ENCODE measurements at places on chromosomes 5 and 9. TPM values are rescaled to one million over a fixed set of nuclear protein-coding genes. Genes with fewer than 3 reads are reported as not detected.

DNA sequence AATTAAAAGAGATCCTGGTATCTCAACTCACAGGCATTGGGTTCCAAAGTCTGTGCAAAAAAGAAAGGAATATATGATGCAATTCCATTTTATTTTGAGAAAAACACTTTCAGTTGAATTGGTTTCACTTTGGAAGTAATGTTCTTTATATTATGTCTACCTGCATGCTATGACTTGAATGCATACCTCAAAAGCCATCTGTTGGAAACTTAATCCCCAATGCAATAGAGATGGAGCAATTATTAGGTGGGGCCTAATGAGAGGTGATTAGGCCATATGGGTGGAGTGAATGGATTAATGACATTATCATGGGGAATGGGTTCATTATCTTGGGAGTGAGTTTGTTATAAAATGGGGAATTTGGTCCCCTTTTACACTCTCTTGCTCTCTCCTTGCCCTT is 293.3 kb downstream of the CSNK1G3 start:
- H3K4me3 ChIP-seq, result no peak overlapping the region
- no peaks in the 10 kb centered on the region for H3K27me3 ChIP-seq
- no peak overlapping the region for H3K27ac ChIP-seq
- H3K4me1 ChIP-seq, result peaks cover 46% of the 10 kb centered on the region
- no peaks in the 10 kb centered on the region for H3K36me3 ChIP-seq

GRCh38 chr5:134129411-134130238 is 15.1 kb downstream of the TCF7 start:
- H3K27me3 ChIP-seq, result no peaks in the 10 kb centered on the region
- no peak for DNase-seq
- H3K4me3 ChIP-seq, result no peak overlapping the region
- H3K27ac ChIP-seq, result no peak overlapping the region
- H3K36me3 ChIP-seq, result no peaks in the 10 kb centered on the region

Gene NUTM2F
- total RNA-seq, result not detected

GRCh38 chr5:176396330-176396729 is 7.8 kb downstream of the HIGD2A start:
- H3K4me3 ChIP-seq, result no peak overlapping the region
- H3K36me3 ChIP-seq, result no peaks in the 10 kb centered on the region
- H3K4me1 ChIP-seq, result no peaks in the 10 kb centered on the region
- H3K27me3 ChIP-seq, result no peaks in the 10 kb centered on the region
- DNase-seq, result no peak

Gene CDC20B
- total RNA-seq, result not detected

- no peak overlapping the region for H3K4me3 ChIP-seq
- H3K4me1 ChIP-seq, result no peaks in the 10 kb centered on the region
- no peak for DNase-seq
- no peak overlapping the region for H3K27ac ChIP-seq
- no peaks in the 10 kb centered on the region for H3K27me3 ChIP-seq
- no peaks in the 10 kb centered on the region for H3K36me3 ChIP-seq
These were observed 51.7 kb upstream of the MYO10 start for GRCh38 chr5:16987776-16988175.

DNA sequence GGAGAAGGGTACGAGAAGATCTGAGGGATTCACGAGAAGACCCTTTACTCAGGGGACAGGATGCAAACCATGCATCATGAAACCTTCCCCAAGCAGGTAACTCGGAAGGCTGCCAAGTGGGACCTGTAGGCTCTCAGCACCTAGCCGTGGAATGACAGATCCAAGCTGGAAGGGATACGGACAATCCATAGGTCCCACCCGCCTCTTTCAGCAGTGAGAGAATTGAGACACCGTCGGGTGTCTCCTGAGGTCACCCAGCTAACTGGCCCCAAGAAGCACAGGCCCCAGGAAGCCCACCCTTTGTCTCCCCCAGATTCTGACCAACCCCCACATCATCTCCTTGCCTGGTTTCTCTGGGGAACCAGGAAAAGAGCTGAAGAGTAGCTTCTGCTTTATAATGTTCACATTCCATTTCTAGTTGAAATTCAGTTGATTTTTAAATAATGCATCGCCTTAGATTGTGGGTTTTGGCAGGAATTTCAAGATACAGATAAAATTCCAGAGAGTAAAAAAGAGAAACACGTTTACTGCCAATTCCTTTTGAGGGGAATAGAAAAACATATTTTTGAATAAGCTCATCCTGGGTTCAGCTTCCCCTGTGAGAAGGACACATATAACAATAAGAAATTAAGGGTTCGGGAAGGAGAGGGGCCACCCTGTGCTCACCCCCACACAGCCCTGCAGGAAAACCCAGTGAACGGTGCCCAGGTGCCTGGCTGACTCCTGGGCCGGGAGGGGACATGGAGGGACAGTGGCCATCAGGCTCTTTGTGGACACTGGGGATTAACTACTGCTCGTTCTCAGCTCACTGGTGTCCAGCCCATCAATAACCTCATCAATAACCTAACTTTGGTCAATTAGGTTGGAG is 51.1 kb downstream of the NSUN2 start:
- no peaks in the 10 kb centered on the region for H3K27me3 ChIP-seq
- H3K4me1 ChIP-seq, result peaks cover 4% of the 10 kb centered on the region
- DNase-seq, result no peak
- no peaks in the 10 kb centered on the region for H3K36me3 ChIP-seq
- no peak overlapping the region for H3K27ac ChIP-seq

GRCh38 chr5:36156121-36156601 is 4.2 kb downstream of the SKP2 start:
- peaks cover 72% of the 10 kb centered on the region for H3K36me3 ChIP-seq
- no peaks in the 10 kb centered on the region for H3K27me3 ChIP-seq
- H3K4me3 ChIP-seq, result no peak overlapping the region
- DNase-seq, result no peak
- peaks cover 14% of the 10 kb centered on the region for H3K4me1 ChIP-seq

- H3K27me3 ChIP-seq, result no peaks in the 10 kb centered on the region
- no peak overlapping the region for H3K4me3 ChIP-seq
- no peaks in the 10 kb centered on the region for H3K4me1 ChIP-seq
- H3K27ac ChIP-seq, result no peak overlapping the region
- no peak for DNase-seq
- no peaks in the 10 kb centered on the region for H3K36me3 ChIP-seq
These were observed 655.7 kb upstream of the ITGA1 start for GRCh38 chr5:52132053-52132452.

Gene MRPL50
- total RNA-seq, result 16.3 TPM

GRCh38 chr9:86181379-86182315 is 77.8 kb downstream of the C9orf153 start:
- H3K27ac ChIP-seq, result no peak overlapping the region
- H3K36me3 ChIP-seq, result no peaks in the 10 kb centered on the region
- no peaks in the 10 kb centered on the region for H3K4me1 ChIP-seq
- no peaks in the 10 kb centered on the region for H3K27me3 ChIP-seq

Gene WWC1
- total RNA-seq, result not detected

Gene FAM221B
- total RNA-seq, result not detected

DNA sequence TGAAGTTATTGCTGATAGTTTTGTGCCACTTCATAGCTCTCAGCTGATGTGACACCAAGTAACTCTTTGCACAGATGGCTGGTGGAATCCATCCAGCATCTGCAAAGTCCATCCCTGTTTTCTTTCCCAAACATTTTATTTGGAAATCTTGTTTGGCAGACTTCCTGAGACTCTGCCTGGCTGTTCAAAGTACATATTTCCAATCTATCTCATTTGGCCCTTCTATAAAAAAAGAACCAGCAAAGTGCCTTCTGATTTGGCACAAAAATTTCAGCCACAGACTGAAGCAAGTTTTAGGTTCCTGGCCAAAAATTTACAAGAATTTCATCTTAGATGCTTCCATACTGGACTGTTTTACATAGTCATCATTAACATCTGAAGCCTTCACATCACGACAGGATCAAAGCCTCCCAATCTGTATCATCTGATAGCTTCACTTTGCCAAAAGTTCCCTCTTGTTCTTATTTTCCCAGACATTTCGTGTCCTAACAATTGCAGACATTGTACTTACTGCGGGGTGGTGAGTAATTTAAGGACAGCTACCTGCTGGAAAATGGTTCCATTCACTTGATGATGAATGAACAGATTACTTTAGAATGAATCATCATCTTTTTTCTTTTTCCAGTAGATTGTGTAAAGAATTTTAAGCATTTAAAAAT is 377.3 kb downstream of the KIAA0825 start:
- H3K4me1 ChIP-seq, result no peaks in the 10 kb centered on the region
- no peak for DNase-seq
- H3K4me3 ChIP-seq, result no peak overlapping the region
- no peaks in the 10 kb centered on the region for H3K27me3 ChIP-seq
- no peaks in the 10 kb centered on the region for H3K36me3 ChIP-seq

Gene ANKRD31
- 0.22 TPM for total RNA-seq

Gene PCDHB14
- total RNA-seq, result 0.48 TPM

- no peaks in the 10 kb centered on the region for H3K27me3 ChIP-seq
- no peak for DNase-seq
- H3K4me3 ChIP-seq, result no peak overlapping the region
- no peak overlapping the region for H3K27ac ChIP-seq
- no peaks in the 10 kb centered on the region for H3K36me3 ChIP-seq
These were observed 20.3 kb upstream of the THG1L start for GRCh38 chr5:157710882-157711281.

GRCh38 chr5:179309751-179310320 is 35.4 kb downstream of the ADAMTS2 start:
- no peaks in the 10 kb centered on the region for H3K4me1 ChIP-seq
- no peak for DNase-seq
- no peak overlapping the region for H3K27ac ChIP-seq
- no peak overlapping the region for H3K4me3 ChIP-seq

GRCh38 chr9:128917151-128917849 is 3.5 kb upstream of the PHYHD1 start:
- H3K27me3 ChIP-seq, result no peaks in the 10 kb centered on the region
- no peak overlapping the region for H3K4me3 ChIP-seq
- H3K4me1 ChIP-seq, result peaks cover 12% of the 10 kb centered on the region
- no peak for DNase-seq
- H3K27ac ChIP-seq, result no peak overlapping the region

DNA sequence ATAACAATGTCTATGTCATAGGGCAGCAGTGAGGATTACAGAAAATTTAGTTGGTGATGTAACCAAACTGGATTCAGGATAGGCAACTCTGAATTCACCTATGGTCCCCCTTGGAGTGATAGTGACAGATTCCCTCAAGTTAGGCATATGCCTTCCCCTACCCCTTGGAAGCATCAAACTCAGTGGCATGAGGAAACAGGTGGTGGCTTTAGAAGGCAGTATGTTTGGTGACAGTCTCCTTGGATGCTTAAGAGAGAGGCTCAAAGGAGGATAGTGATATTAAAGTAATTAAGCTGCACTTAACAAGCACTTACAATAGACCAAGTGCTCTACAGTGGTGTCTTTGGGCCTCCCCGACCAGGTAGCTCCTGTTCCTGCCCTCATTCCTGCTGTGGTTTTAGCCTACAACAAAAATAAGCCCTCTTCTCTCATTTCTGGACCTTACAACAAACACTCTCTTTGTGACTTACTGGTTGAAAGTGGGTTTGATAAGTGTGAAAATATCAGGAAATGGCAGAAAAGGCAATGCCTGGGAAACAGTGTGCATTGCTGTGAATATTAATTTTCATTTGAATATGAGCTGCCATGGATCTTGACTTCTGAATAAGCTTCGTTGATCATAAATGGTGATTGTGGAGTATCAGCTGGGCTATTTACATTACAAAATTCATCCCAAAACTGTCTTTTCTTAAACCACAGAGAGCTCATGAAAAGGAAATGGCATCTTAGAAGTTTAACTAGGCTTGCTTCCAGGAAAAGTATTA is 29.2 kb downstream of the NR4A3 start:
- DNase-seq, result no peak
- H3K4me1 ChIP-seq, result peaks cover 4% of the 10 kb centered on the region
- H3K36me3 ChIP-seq, result no peaks in the 10 kb centered on the region

Gene STX17
- total RNA-seq, result 21.4 TPM

DNA sequence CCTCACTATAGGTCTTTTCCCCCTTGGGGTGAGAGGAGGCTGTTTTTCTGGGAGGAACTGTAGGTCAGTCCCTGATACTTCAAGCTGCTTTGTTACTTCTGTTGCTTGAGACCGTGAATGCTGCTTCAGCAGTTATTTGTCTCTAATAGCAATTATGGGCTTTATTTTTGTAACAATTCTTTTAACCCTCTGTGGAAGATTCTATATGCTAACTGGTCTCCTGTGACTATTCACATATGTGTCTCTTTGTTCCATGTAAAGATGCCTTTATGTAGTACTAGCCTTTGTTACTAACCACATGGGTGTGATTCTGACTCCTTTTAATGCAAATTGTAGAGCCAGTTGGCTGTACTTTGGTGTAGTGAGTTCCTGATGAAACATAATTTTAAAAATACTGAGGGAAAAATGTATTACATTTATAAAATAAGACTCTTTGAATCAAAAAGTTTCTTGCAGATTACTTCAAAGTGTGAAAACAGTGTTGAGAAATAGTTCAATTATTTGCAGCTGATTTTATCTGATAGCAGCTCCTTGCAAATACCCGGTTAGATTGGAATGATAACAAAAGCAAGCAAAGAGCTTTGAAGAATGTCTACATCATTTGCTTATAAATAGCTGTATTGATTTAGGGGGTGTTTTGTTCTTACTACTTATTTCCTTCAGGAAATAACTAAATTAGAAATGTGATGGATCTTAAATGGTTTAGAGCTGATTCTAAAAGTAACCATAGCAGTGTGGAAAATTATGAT is 46.6 kb downstream of the ANGPTL2 start:
- H3K4me1 ChIP-seq, result no peaks in the 10 kb centered on the region
- no peak overlapping the region for H3K4me3 ChIP-seq
- no peaks in the 10 kb centered on the region for H3K36me3 ChIP-seq

Gene IFNA2
- total RNA-seq, result not detected

GRCh38 chr9:134655586-134656333 is 14.2 kb downstream of the COL5A1 start:
- H3K27me3 ChIP-seq, result no peaks in the 10 kb centered on the region
- no peaks in the 10 kb centered on the region for H3K4me1 ChIP-seq
- no peak for DNase-seq

DNA sequence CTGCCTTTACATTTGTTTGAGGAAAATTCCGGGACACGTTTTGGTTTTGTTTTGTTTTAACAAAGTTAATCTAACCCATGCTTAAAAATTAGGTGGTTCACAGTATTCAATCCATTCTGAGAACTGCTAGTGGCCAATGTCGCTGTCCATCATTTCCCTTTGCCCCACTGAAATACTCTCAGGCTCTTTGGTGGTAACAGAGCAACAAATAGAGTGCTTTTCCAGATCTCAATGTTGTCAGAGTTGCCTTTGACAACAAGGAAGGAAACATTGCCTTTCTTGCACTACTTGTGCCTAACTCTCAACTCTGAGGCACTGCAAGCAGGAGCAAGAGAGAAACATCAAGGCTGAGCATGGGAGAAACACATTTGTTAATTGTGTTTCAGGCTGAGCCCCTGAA is 154.0 kb downstream of the MCTP1 start:
- no peaks in the 10 kb centered on the region for H3K36me3 ChIP-seq
- H3K27me3 ChIP-seq, result no peaks in the 10 kb centered on the region
- no peaks in the 10 kb centered on the region for H3K4me1 ChIP-seq
- H3K4me3 ChIP-seq, result no peak overlapping the region
- DNase-seq, result no peak

Measured in Karpas-422 (cell line).